Central memory CD4-positive, alpha-beta T cell (primary cell): ENCODE measurements at places on chromosomes 4 and X.

DNA sequence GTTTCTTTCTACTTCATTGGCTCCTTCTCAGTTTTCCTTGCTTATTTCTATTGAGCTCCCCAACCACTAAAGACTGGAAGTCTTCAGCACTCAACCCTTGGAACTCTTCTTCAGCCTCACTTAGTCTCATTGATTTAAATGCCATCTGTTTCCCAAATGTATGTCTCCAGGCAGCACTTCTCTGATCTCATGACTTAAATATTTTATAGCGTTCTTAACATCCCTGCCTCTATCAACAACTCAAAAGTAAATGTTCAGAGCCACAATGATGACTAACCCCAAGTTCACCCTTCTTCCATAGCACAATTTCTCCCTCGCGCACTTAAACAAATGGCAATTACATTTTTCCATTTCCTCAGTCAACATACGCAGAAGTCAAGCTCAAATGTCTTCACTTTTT is 1393.3 kb downstream of the ARAP2 start:
- DNase-seq = no peak

DNA sequence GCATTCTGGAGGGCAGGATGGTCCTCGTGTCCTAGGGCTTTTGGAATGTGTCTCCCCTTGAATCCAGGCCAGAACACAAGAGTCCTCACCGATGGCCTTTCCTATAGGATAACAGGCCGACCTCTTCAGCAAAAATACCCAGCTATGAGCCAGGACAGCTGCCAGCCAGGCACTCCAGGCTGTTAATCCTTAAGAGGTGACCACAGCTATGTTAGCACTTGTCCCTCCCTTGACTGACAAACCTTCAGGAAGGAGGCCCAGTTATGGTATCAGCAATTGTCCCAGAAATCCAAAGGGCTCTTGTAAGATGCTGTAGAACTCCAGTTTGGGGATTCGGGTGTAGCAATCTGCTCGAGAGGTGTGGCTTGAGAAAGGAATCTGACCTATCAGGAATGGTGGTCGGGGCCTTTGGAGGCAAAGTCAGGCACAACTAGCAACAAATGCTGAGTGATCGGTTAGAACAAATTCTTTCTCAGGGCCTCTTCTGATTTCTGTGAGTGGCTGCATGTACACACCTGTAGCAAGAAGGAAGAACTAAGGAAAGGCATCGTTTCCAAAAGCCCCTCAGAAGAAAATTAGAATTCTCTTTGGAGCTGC is 54.6 kb downstream of the PTCHD1 start:
- DNase-seq = no peak

DNA sequence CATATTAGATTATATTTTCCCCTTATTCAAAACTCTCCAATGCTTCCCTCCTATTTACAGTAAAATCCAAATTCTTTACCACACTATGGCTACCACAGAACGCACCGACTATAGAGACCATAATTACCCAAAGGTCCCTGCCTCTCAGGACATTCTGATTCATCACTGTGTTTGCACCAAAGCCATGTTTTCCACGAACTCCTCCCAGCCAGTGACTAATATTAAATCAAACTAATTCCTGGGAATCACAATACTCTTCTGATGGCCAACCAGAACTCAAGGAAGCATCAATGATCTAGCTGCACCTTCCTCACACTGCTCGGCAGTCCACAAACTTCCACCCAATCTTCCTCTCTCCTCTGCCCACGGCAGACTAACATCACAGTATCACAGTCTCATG is 24.2 kb upstream of the EDNRA start:
- no peak for DNase-seq

GRCh38 chr4:107318078-107318477 is 282.0 kb upstream of the DKK2 start:
- no peak for DNase-seq

DNA sequence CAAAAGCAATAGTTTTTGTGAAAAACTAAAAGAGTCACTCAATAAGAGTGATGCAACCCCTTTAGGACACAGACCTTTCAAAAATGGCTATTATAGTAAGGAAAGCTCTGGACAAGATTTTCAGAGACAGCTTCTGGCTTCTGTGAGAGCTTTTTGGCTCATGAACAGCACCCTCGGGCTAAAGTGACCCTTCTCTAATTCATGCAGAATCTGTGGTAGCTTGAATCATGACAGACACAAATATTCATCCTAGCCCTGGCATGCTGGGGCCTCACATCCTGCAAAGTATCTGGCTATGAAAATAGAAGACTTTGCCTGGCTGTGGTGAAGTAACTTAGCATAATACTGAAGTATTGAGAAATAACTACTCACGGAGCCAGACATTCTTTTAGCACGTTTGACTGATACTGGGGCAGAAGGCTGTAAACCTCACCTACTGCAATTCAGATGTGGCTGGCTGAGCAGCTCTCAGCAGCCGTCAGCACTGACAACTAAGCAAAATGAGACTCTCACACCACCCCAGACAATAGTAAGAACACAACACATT is 327.3 kb downstream of the MAPK10 start:
- no peak for DNase-seq

GRCh38 chr4:111499291-111499690 is 646.0 kb upstream of the FAM241A start:
- no peak for DNase-seq

DNA sequence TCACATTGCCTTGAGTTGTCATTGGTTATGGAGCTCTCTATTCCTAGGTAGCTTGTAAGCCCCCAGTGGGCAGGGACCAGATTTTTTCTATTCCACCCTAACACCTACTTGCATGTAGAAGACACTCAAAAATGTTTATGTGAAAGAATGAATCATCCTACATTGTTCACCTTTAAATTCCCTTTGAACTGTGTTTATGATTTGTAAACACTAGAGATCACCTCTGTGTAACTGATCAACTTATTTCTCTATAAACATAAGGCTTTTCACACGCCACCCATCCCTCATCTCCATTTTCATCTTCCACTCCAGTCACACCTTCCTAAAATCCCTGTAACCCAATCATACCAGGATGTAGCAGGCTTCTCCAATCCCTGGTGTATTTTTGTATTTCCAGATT is 142.6 kb upstream of the LEF1 start:
- DNase-seq = no peak

DNA sequence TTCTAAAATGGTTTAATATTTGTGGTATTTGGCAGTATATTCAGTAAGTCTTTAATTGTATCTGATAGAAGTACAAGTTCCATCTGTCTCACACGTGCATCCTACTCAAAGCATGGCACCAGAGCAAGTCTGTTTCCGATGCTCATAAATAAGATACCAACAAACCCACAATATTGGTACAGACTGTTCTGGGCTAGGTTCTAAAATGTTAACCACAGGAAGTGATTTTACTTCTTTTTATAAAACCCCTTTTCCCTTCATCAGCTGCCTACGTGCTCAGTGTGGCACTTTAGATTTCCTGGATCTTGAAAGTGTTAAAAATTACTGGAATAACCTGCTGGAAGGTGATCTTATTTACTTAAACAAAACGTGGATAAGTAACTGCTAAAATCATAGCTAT is 165.1 kb downstream of the CFAP299 start:
- peak; percentile 69 for DNase-seq

DNA sequence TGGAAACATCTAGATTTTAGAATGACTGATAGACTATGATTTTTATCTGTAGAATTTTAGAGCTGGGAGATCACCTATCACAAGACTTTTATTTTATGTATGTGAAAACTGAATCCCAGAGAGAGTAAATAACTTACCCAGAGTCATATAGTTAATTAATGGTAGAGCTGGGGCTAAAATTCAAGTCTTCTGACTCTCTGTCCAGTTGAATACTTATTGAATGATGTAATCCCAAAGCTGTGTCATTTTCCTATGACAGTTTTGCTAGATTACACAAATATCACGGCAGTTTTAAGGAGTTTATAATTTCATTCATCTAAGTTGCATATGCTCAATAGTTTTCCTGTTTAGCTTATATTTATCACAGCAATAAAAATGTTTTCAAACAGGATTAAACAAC is 6.7 kb downstream of the NRK start:
- no peak for DNase-seq

- no peak for DNase-seq
Observed at GRCh38 chr4:101141230-101141629, 206.1 kb downstream of the PPP3CA start.

GRCh38 chrX:3176439-3176820 is 135.2 kb downstream of the ARSF start:
- DNase-seq = no peak

GRCh38 chrX:75547783-75548182 is 24.9 kb upstream of the ZDHHC15 start:
- DNase-seq = no peak

- DNase-seq = no peak
Observed at GRCh38 chrX:115564243-115564642, 3.3 kb downstream of the PLS3 start.

DNA sequence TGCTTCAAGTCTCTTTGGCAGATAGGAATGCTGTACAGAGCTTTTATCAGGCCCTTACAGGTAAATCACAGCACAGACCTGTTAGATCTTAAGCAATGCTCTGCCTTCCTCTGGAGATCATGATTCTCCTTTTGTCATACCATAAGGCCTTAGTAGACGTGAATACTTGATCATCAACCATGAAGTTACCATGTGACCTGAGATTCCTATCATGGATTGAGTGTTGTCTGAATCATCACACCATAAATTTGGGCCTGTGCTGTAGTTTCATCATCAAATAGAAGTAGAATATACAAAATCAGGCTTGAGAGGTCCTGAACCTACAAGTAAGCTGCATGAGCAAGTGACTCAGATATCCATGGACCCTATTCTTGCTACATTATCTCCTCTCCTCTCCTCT is 466.8 kb upstream of the INTU start:
- DNase-seq = no peak

GRCh38 chr4:181858741-181859140 is 384.5 kb upstream of the TENM3 start:
- DNase-seq = no peak

GRCh38 chr4:6332042-6332668 is 62.5 kb downstream of the WFS1 start:
- no peak for DNase-seq

GRCh38 chrX:104347860-104348259 is 93.1 kb upstream of the ESX1 start:
- DNase-seq = no peak

DNA sequence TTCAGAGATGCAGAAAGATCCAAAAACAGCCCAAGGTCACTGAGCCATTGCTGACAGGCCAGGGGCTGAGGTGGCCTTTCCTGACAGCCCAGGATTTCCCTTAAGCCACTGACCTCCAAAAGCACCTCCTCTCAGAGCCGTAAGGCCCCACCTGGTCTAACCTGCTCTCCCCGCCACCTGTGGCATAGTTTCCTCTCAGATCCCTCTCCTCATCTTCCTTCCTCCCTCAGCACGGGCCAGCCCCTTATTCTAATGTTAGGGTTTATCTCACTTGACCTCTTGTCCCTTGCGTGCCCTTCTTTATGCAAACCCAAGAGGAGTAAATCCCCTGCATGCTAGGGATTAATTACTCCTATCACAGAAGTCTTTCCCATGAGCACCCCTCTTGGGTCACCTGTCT is 113.0 kb downstream of the RBM47 start:
- no peak for DNase-seq

DNA sequence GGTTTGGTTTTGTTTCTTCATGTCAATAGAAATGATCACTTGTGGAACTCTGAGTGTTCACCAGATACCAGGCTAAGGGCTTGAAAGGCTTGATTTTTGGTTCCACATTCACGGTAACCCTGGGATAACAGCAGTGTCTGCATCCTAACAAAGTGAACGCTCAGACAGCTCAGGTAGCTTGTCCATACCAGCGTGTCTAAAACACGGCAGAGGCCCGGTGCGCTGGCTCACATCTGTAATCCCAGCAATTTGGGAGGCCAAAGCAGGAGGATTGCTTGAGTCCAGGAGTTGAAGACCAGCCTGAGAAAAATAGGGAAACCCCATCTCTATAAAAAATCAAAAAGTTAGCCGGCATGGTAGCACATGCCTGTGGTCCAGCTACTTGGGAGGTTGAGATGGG is 49.0 kb downstream of the HTRA3 start:
- DNase-seq = no peak

DNA sequence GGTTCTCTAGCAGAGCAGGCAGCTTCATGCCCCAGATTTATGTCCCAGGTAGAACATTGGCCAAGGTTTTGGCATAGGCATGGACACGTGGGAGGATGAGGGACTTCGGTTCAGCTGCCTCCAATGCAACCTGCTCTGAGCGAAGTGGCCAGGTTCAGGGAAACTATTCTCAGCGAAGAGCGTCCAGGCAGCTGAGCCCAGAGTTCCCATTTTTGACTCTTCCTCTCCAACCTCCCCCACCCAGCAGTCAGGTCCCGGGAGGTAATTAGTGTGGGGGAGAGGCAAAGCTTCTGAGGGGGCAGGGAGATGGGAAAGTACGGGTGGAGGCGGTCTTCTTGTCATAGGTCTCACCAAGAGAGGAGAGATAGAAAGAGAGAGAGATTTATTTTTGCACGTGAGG is 1.0 kb downstream of the GABRA4 start:
- no peak for DNase-seq

- DNase-seq = no peak
Observed at GRCh38 chr4:79467246-79467932, 59.4 kb upstream of the GK2 start.

- DNase-seq = no peak
Observed at GRCh38 chrX:4930426-4930825, 1217.0 kb upstream of the PRKX start.

GRCh38 chrX:15834827-15835595 is 19.6 kb downstream of the AP1S2 start:
- no peak for DNase-seq

GRCh38 chrX:130055899-130056298 is 54.4 kb downstream of the ELF4 start:
- no peak for DNase-seq

- DNase-seq = no peak
Observed at GRCh38 chrX:19658030-19658429, 142.7 kb upstream of the MAP3K15 start.

DNA sequence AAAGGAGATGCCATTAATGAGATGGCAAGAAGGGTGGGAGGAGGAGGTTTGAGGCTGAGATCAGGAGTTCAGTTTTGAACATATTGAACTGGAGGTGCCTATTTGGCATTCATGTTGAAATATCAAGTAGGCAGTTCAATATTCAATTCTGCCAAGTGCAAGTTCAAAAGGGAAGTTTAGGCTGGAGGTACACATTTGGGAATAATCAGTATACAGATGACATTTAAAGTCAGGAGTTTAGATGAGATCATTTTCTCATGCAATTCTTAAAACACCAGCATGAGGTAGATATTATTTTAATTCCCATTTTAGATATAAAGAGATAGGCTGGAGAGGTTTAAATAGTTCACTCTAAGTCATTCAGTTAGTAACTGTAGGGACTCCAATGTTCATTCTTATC is 26.1 kb downstream of the COQ2 start:
- no peak for DNase-seq

GRCh38 chr4:17310269-17310652 is 201.6 kb downstream of the QDPR start:
- no peak for DNase-seq

GRCh38 chrX:95629737-95630136 is 1054.9 kb upstream of the DIAPH2 start:
- no peak for DNase-seq

- no peak for DNase-seq
Observed at GRCh38 chrX:35101901-35102300, 159.3 kb downstream of the FAM47B start.
